Activated naive CD4-positive, alpha-beta T cell treated with anti-CD3 and anti-CD28 coated beads, Interleukin-2, amount 50 U/mL, for 72 hours (primary cell): ENCODE measurements at places on chromosomes 11 and 22.

DNA sequence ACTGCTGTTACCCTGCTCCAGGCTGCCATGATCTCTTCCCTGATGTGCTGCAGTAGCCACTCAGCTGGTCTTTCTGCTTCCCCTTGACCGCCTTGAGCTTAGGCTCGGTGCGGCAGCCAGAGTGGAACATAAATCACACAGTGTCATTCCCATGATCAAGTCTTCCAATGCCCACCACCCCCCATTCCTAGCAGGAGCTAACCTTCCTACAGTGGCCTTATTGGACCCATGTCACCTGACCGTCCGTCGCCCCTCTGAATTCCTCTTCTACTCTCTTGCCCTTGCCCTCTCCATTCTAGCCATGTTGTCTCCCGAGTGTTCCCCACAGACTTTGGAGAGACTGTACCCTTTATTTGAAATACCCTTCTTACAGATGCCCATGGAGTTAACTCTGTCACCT is 43.4 kb downstream of the OTOG start:
- no peak for DNase-seq

DNA sequence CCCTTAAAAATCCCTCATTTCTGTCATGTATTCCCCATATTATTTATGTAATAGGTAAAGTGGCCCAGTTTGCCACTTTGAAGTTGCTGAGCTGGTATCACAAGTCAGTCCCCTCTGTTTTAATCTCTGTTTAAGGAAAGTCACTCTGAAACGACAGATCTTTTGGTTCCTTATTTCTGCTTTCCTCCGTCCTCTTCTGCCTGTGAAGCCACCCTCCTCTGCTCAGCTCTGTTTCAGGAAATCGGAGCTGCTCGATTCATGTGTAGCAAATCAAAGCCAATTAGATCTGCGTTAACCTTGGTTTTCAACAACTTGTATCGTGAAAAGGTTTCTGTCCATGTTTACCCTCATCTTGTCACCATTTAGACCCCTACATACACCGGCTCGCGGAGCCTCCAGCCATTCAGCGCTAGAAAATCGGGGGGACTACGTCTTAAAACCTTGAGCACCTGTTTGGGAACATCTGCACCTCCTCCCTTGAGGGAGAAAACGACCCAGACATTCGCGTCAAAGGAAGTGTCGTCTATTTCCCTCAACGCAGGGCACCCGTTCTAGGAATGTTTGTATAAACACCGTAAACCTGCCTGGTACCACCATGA is 576 bp upstream of the SC5D start:
- no peak for DNase-seq

GRCh38 chr11:73830261-73830660 is 42.6 kb downstream of the MRPL48 start:
- DNase-seq, result no peak

DNA sequence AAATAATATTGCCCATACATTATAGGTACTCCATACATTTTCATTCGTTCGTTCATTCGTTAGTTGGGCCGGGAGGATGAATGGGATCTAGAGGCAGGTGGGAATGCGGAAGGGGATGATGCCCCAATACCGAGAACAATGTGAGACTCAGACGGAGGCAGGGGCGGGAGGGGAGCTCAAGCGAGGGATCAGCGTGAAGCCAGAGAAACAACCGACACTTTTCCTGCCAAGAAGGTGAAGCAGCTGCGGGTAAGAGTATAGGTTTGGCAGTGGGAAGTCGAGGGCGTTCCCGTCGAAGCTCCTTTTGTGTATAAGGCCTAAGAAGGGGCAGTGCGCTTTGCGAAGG is 1.1 kb upstream of the ARHGEF17 start:
- no peak for DNase-seq

DNA sequence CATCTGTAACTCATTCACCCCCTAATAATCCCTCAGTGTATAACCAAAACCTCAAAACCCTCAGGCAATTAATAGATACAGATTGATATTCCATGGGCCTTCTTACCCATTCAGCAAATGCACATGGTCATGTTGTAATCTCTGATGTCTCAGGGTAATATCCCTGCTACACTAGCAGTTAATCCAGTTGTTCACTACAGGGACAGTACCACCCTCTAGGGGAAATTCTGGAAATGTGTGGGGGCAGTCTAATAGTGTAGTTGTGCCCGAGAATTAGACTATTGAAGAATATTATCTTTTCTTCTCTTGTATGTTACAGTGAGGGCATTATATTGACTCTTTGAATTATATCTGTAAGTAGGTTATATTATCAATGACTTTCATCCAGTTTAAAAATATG is 175.4 kb downstream of the CWF19L2 start:
- no peak for DNase-seq

DNA sequence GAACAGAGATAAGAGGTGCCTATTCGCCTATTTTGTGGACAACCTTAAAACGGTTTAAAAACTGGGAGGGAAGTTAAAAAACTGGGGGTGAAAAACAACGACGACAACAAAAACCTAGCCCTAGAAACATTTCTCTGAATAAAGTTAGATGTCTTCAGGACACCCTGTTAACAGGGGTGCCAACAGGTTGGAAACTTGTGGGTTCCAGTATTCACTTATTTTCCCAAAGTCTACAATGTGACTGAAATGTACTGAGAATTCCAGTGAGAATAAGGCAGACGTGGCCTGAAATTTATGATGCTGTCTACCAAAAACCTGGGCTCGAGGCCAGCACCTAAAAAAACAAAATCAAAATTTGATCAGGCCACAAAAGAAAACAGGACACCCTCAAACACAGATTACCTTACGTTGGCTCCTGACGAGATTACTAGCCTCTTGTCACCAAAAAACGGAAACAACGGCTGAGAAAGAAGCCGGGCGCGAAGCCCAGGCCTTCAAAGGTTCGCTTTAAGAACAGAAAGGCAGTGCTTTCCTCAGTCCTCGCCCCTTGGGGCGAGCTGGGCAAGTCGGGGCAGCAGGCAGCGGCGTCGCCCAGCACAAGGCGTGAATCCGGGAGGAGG is 906 bp downstream of the CCDC90B start:
- no peak for DNase-seq

DNA sequence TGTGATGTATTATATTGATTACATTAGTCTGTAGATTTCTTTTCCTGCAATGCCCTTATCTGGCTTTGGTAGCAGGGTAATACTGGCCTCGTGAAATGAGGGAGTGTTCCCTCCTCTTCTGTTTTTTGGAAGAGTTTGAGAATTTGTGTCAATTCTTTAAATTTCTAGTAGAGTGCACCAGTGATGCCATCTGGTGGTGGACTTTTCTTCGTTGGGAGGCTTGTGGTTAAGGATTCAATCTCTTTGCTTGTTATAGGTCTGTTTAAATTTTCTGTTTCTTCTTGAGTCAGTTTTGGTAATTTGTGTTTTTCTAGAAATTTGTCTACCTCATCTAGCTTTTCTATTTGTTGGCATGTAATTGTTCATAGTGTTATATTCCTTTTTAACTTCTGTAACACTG is 18.9 kb downstream of the SHANK3 start:
- peak; percentile 48 for DNase-seq

DNA sequence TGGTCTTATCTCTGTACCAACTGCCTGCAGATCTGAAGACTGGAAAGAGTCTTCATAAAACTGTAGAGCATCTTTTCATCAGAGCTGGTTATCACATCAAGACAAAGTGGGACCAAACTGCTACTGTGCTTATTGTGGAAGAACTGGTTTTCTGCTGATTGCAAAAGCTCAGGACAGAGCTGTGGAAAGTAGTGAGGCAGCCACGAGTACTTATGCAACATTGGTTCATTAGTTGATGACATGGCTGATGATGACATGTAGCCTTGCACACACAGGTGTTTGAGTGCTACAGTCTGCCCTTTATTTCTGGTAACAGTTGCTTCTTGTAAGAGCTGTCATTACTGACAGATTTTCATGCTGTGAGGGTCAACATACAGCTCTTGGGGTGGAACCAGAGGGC is 185.4 kb upstream of the GUCY1A2 start:
- DNase-seq, result no peak
